ENCODE measurements at places on chromosomes 4 and X.

- DNase-seq = no peak
Measured at GRCh38 chr4:152917543-152918395, 18.4 kb upstream of the FHDC1 start.

DNA sequence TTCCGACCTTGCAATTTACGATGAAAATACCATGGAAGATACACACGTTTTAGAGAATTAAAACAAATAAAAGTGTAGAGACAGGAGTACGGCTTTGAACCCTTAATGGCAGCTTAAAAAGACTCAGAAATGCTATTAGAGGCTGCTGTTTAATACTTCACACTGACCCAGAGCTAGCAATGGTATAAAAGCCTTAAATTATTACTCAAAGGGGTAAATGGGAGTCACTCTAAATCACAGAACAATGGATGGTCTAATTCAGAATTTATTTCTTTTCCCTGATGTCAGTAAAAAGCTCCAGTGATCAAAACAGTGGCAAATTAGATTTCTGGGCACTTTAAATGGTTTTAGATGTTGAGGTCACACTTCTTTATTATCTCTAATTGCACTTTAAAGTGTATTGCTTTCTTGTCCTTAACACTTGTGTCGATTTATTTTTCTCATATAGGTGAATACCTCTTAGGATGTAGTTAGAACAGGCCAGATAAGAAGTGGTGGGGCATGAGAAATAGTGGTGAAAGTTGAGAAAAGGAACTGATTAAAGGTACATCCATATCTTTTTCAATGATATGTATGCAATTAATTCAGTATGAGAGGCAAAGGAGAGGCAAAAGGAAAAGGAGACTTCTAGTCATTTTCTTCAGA lies 252.4 kb upstream of the ANKRD50 start:
- no peak for DNase-seq

GRCh38 chr4:58225460-58225859 lies 1115.3 kb upstream of the IGFBP7 start:
- DNase-seq = no peak

DNA sequence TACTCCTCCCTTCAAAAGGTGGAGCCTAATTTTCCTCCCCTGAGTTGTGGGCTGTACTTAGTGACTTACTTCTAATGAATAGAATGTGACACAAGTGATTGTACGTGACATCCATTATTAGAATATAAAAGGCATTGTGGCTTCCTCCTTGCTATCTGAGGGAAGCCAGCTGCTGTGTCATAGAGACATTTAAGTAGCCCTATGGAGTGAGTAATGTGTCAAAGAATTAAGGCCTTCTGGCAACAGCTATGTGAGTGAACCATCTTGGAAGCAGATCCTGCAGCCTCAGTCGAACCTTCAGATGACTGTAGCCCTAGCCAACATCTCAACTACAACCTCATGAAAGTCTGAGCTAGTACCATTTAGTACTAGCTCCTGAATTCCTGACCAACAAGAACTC lies 76.1 kb downstream of the BCOR start:
- no peak for DNase-seq

DNA sequence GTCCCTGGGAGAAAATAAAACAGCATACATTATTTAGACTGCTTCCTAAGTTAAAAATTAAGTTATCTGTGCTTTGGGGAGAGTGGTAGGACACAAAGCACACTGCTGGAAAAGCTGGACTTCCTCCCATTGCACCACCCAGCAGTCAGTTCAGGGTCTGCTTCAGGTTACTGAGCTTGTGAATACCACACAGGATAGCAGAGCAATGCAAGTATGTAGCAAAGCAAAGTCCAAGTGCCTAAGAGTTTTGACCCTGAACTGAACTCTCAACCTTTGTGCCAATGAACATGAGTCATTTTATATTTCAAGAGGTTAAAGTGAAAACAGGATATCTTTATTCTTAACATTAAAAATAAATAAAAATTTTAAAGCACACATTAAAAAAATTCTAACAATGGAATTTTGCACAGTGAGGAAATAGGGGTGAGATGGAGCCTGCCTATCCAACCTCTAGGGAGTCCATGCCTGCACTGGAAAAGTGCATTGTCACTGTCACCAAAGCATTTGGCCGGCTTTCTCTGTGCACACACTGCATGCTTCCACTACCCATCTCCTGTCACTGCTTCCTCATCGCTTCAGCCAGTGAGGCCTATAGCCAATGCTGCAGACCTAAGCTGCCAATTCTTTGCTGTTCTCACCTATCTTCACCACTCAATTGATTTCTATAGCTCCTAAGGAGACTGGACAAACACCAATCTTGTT lies 50.9 kb downstream of the ABCG2 start:
- DNase-seq = no peak

GRCh38 chrX:118513120-118513898 lies 17.7 kb downstream of the DOCK11 start:
- DNase-seq = no peak

- DNase-seq = no peak
Measured at GRCh38 chr4:91243132-91243531, 1060.6 kb upstream of the GRID2 start.

DNA sequence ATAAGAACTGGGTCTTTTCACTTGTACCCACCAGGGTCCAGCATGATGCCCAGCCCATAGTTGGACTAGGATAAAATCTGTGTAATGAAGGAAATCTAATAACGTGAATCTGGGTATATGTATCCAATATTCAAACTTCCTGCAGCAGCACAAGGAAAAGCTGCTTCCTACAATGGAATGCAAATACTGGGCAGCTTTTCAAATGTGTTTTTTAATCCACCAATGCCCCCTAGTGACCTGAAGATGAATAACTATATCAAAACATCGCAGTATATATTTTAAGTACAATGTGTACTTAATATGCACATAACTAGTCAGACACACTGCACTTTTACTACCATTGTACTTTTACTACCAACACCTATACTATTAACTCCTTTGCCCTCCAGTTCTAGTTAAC lies 5.3 kb downstream of the APOO start:
- DNase-seq = peak; percentile 55

- no peak for DNase-seq
Measured at GRCh38 chr4:158428242-158428641, 93.4 kb upstream of the RXFP1 start.

- DNase-seq = no peak
Measured at GRCh38 chr4:149349541-149349940, 466.1 kb downstream of the IQCM start.

- DNase-seq = no peak
Measured at GRCh38 chr4:6957148-6957520, 47.5 kb downstream of the TBC1D14 start.

DNA sequence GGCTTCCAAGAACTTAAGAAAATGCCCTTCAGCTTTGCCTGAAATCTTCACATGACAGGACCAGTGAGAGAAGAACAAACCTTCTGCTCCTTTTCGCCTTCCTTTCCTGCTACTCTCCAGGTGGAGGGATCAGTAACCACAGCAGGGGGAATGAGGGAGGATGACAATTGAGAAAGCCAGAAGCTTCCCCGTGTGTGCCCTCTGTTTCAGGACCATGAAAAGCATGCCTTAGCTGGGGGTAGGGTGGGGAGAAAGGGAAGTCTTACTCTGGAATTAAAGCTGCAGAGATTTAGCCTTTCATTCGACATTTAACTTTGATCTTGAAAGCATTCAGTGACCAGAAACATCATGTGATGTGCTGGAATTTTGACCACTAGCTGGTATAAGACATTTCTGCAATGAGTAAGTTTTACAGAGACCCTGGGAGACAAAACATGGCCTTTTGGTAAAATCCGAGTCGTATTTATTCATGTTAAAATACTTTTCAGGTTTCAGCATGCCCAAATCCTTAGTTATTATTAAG lies 10.6 kb upstream of the PUDP start:
- DNase-seq = no peak

DNA sequence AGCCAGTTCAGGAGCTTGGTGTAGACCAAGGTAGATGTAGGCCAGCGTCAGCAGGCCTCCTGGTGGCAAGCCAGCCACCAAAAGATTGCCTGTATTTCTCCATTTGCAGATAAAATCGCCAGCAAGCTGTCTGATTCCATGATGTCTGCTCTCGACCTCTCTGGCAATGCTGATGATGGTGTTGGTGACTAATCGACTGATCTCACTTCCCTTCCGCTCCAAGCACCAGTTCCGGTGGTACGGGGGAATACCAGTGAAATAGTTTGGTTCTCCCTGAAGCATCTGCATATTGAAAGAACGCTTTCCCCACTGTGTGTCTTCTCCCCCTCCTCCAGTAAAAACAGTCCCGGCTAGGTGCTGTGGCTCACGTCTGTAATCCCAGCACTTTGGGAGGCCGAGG lies 30.4 kb downstream of the GNL3L start:
- DNase-seq = no peak

- DNase-seq = no peak
Measured at GRCh38 chrX:107454302-107454701, 4.8 kb downstream of the FRMPD3 start.

GRCh38 chr4:8497762-8498161 lies 57.2 kb downstream of the TRMT44 start:
- no peak for DNase-seq

DNA sequence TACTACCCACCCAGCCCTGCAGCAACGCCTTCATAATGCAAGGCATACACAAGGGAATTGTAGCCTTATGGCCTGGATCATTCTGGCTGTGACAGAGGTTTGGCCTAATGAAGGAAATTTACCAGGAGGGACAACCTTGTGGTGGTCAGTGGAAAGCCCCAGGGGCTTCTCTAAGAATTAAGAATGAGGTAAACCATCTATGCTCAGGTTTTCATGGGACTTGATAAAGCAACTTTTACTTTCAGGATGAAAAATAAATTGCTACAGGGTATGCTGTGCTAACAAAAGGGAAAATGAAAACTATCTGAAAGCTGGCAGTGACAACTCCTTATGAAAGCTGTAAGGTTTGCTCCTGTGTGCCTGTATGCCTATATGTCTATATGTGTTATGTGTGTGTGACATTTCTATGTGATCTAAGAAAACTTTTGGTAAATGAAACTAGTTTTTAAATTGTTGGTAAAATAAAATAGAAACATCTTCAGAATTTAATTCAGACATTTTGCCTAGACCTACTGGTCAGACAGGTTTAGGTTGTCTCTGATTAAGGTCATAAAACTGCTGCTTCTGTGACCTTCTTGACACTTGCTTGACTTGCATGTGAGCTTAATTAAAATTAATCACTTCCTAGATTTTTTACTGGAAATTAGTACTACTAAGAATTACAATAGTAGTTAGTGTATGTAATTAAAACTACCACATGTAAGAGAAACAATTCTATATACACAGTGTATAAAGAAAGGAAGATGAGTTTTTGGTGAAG lies 19.9 kb upstream of the TXK start:
- no peak for DNase-seq

GRCh38 chr4:17258106-17258505 lies 253.8 kb downstream of the QDPR start:
- DNase-seq = peak; percentile 36

GRCh38 chr4:85500110-85500867 lies 25.3 kb downstream of the ARHGAP24 start:
- DNase-seq = no peak

- DNase-seq = no peak
Measured at GRCh38 chr4:141686146-141686775, 49.9 kb downstream of the IL15 start.

DNA sequence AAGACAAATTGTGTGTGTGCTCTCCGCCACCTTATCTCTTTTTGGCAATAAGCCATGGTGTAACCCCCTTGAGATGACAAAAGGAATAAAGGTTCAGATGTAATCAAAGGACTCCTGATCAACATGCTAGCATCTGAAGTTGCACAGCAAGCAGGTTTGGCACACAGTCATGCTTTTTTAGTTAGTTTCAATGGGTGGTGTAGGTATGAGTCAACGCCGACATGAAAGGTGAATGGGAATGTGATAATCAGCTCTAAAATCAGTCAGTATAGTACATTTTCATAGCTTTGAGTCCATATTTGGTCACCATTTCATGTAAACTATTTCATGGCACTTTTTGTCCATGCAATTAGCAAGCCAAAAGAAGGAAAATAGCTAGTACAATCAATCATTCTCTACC lies 50.4 kb upstream of the ETNPPL start:
- no peak for DNase-seq

GRCh38 chrX:142998447-142999198 lies 27.1 kb upstream of the SPANXN4 start:
- no peak for DNase-seq

DNA sequence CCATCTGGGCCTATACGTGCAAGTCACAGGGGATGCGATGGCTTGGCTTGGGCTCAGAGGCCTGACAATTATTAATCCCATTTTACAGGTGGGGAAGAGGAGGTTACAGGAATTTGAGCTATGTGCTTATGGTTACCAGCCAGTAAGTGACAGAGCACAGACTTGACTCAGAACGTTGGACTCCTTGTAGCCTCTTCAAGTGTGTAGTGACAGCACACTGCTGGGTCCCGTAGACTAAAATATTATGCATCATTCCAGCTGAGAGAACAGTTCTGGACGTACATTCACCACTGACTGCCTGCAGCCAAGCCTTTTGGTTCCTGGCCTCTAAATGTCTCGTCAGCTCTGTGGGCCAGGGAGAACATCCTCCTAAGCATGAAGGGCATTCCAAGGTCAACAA lies 314.5 kb downstream of the GPAT3 start:
- DNase-seq = no peak

DNA sequence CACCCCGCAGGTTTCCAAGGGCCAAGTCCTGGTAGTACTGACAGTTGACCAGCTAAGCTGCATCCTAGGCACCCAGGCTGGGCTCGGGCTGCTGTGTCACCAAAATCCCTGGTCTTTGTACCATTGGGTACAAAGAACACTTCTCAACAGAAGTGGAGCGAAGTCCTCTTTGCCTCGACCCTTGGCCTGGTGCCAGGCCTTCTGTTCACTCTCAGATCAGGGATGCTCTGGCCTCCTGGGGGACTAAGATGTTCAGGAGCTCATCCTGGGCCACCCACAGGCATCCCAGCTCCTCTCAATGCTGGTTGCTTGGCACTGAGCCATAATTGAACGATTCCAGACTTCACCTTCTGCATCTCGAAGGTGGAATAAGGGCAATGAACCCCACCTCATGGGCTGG lies 13.8 kb upstream of the SLC2A9 start:
- no peak for DNase-seq

DNA sequence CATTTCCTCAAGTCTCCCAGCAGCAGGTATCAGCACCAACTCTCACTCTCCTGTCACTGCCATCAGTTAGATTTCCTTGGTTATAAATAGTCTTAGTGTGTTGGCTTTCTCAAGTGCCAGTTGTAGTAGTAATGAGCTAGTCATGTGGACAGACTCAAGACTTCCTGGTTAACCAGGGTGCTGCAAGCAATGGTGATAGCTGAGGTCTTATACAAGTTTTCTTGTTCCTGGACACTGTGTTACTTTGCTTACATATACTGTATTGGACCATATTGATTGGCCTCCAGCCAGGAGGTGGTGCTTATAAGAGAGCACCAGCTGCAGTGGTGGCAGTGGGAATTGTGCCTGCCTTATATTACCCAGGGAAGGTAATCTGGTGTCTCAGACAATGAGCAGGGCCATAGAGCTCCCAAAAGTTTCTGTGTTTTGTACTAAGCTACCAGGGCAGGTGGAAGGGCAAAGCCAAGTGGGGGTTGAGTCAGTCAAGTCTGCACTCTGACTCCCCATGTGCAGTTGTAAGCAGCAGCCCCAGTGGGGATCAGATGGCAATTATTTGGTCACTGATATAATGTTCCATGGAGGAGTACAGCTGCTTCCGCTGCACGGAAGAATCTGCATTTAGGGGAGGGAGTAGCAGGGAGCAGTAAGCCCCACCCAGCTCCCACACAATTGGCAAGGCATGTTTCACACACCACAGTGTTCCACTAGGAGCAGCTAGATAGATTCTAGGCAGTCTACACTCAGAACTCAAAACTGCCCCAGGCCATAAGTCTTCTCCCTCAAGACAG lies 24.1 kb upstream of the ZDHHC15 start:
- DNase-seq = no peak
